ENCODE measurements at places on chromosomes 2 and 18. TPM values are rescaled to one million over a fixed set of nuclear protein-coding genes. Genes with fewer than 3 reads are reported as not detected.
A peak's percentile ranks its signal among the peaks of the same experiment; 100 is the strongest.

Gene EMILIN2
- 6.0 TPM for total RNA-seq

Gene RNF144A
- 11.3 TPM for total RNA-seq

GRCh38 chr2:188997263-188997662 lies 23.1 kb downstream of the COL3A1 start:
- no peak for DNase-seq
- H3K36me3 ChIP-seq: peaks cover 36% of the 10 kb centered on the region
- H3K27ac ChIP-seq: peak overlapping the region; percentile 51
- H3K4me1 ChIP-seq: no peaks in the 10 kb centered on the region

DNA sequence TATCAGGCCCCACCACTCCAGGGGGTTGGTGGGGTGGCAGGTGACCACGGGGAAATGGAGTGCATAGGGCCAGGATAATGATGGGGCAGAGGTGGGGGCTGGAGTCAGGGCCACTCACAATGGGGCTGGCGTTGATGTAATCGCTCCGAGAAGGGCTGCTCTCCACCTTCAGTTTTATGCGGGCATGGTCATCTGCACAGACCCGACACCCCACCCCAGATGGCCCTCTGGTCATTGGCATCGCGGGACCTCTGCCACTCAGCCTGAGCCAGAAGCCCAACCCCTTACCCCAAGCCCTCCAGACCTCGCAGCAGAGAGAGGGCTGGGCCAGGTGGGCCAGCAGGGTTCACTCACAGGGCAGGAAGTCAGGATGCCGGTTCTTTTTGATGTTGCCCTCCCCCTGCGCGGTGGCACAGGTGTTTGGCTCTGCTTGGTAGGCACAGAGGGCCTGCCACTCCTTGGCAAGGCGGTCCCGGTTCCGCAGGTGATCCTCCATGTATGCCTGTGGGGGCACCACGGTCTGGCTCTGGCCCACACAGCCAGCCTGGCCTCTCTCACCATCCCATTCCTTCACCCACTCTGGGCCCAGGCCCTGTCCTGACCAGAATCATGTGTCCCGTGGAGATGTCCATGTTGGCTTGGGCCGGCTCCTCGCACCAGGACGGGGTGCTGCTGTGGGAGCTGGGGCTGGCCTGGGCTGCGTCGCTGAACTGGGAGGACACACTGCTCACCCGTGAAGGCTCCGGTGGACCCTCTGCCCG lies 12.4 kb downstream of the PTPRN start:
- no peak overlapping the region for H3K4me3 ChIP-seq
- no peak overlapping the region for H3K27ac ChIP-seq
- DNase-seq: no peak

- peak; percentile 66 for DNase-seq
- no peaks in the 10 kb centered on the region for H3K27me3 ChIP-seq
- H3K27ac ChIP-seq: peak overlapping the region; percentile 96
- H3K36me3 ChIP-seq: no peaks in the 10 kb centered on the region
- no peak overlapping the region for H3K4me3 ChIP-seq
- peaks cover 62% of the 10 kb centered on the region for H3K4me1 ChIP-seq
Measured at GRCh38 chr2:64857581-64858471, 131.4 kb upstream of the SLC1A4 start.

- no peaks in the 10 kb centered on the region for H3K27me3 ChIP-seq
- no peak overlapping the region for H3K27ac ChIP-seq
- no peak for DNase-seq
- no peaks in the 10 kb centered on the region for H3K4me1 ChIP-seq
- H3K36me3 ChIP-seq: no peaks in the 10 kb centered on the region
Measured at GRCh38 chr2:108409768-108410167, 32.0 kb downstream of the SULT1C4 start.

GRCh38 chr2:120737340-120738101 lies 1.9 kb downstream of the GLI2 start:
- H3K36me3 ChIP-seq: no peaks in the 10 kb centered on the region
- peaks cover 63% of the 10 kb centered on the region for H3K27me3 ChIP-seq
- H3K4me3 ChIP-seq: peak overlapping the region; percentile 64

- H3K27ac ChIP-seq: no peak overlapping the region
- H3K4me1 ChIP-seq: no peaks in the 10 kb centered on the region
- H3K27me3 ChIP-seq: no peaks in the 10 kb centered on the region
- DNase-seq: no peak
- no peaks in the 10 kb centered on the region for H3K36me3 ChIP-seq
Measured at GRCh38 chr2:68417926-68418325, 49.2 kb downstream of the FBXO48 start.

DNA sequence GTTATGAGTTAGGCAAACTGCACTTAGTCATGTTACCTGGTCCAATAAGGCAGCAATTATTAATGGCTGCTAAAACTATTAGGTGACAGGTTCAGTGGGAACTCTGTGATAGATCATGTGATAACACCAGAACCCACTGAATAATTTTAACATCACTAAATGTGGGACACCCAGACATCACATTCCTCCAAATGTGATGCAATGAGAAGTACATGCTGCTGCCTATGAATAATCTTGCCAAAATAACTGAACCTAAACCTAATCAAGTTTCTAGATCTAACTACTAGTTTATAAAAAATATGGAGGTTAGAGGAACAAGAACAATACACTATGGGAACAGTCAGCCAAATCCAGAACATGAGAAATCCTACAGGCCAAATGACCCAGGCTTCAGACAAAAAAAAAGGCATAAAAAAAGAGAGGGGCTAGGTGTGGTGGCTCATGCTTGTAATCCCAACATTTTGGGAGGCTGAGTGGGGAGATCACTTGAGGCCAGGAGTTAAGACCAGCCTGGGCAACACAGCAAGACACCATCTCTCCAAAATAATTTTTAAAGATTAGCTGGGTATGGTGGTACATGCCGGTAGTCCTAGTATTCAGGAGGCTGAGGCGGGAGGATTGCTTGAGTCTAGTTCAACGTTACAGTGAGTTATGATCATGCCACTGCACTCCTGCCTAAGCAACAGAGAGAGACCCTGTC lies 7.0 kb upstream of the ACTR2 start:
- H3K4me3 ChIP-seq: no peak overlapping the region
- no peak for DNase-seq
- H3K36me3 ChIP-seq: no peaks in the 10 kb centered on the region
- H3K27ac ChIP-seq: no peak overlapping the region
- H3K4me1 ChIP-seq: no peaks in the 10 kb centered on the region

DNA sequence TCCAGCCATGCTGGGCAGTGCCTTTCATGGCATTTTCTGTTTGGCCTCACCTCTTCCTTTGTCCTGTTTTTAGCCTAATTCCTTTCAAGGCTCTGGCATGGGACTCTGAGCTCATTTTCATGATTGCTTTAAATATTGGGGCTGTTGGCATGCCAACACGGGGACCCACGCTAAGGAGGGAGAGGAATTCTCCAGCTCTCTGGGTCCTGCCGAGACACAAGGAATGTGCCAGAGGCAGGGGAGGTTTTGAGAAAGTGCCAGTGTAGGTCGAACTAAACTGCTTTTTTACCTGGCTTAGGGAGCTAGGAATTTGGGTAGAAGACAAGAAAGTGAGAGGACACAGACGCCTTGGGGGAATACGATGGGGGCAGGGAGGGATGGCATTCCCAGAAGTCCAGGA lies 42.3 kb downstream of the RPL37A start:
- H3K4me1 ChIP-seq: peaks cover 48% of the 10 kb centered on the region
- H3K27me3 ChIP-seq: no peaks in the 10 kb centered on the region
- no peak overlapping the region for H3K4me3 ChIP-seq
- no peaks in the 10 kb centered on the region for H3K36me3 ChIP-seq

- no peaks in the 10 kb centered on the region for H3K36me3 ChIP-seq
- no peaks in the 10 kb centered on the region for H3K4me1 ChIP-seq
Measured at GRCh38 chr18:56902653-56903052, 244.2 kb upstream of the BOD1L2 start.

DNA sequence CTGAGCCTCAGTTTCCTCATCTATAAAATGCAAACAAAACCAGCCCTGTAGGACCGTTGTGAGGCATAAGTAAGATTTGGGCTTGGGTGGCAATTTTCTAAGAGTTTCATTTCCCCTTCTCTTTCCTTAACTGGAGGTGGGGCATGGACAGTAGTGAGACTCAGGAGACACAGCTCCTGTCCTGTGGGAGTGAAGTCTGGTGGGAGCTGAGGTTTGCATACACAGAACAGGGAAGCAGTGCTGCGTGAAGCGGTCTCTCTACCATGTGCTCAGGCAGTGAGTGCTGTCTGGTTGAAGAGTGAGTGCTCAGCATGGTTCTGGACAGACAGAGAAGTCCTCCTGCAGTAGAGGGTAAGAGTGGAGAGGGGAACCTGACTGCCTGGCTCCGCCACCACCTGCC lies 62.3 kb upstream of the MCFD2 start:
- H3K27ac ChIP-seq: no peak overlapping the region
- H3K27me3 ChIP-seq: no peaks in the 10 kb centered on the region
- peaks cover 11% of the 10 kb centered on the region for H3K4me1 ChIP-seq
- H3K36me3 ChIP-seq: peaks cover 44% of the 10 kb centered on the region
- H3K4me3 ChIP-seq: no peak overlapping the region

GRCh38 chr2:170369894-170370293 lies 191.9 kb downstream of the MYO3B start:
- peaks cover 53% of the 10 kb centered on the region for H3K27me3 ChIP-seq
- H3K4me1 ChIP-seq: no peaks in the 10 kb centered on the region
- DNase-seq: no peak
- no peak overlapping the region for H3K27ac ChIP-seq

GRCh38 chr2:198106621-198107385 lies 302.4 kb downstream of the PLCL1 start:
- no peaks in the 10 kb centered on the region for H3K36me3 ChIP-seq
- H3K4me1 ChIP-seq: no peaks in the 10 kb centered on the region
- H3K27ac ChIP-seq: no peak overlapping the region
- no peaks in the 10 kb centered on the region for H3K27me3 ChIP-seq
- DNase-seq: no peak
- H3K4me3 ChIP-seq: no peak overlapping the region
